ENCODE measurements at places on chromosomes 7 and 10.
A peak's percentile ranks its signal among the peaks of the same experiment; 100 is the strongest.

DNA sequence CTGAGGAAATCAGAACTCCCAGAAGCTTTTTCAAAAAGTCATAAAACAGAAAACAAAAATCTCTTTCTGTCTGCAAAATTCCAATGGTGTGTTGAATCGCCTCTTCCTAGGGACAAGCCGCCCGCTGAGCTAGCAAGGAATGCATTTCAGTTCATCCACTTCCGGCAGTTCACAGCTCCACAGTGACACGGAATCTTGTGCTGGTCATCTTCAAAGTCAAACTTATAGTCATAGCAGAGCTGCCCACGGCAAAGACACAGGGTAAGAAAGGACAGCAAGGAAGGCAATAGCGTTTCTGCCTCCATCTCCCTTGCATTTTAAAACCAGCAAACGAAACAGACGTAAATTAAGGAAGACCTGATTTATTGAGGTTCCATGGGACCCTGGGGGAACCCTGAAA, 111.2 kb downstream of the GALNT11 start:
- ATAC-seq, result no peak

DNA sequence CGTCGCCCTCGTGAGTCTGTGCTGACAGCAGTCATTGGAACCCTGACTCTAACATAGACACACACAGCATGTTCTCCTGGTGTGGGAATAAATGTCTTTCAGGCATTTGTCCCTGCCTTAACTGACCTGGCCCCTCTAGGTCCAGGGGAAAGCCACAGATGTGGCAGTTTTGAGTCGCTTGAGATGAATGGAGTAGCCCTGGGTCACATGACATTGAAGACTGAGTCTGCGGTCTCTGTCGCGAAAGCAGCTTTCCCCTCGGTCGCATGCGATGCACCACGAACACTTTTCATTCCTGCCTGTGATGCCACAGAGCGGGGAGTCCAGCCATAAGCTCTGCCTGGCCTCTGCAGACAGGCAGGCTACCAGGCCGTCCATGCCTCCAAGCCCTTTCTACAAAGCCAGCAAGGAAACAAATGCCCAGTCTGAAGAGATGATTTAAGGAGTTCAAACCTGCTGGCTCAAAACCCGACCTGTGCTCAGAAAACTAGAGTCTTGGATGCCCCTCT, 172.3 kb downstream of the WDR37 start:
- ATAC-seq, result no peak

GRCh38 chr10:92290076-92290836, 622 bp downstream of the CPEB3 start:
- peak; percentile 13 for ATAC-seq

DNA sequence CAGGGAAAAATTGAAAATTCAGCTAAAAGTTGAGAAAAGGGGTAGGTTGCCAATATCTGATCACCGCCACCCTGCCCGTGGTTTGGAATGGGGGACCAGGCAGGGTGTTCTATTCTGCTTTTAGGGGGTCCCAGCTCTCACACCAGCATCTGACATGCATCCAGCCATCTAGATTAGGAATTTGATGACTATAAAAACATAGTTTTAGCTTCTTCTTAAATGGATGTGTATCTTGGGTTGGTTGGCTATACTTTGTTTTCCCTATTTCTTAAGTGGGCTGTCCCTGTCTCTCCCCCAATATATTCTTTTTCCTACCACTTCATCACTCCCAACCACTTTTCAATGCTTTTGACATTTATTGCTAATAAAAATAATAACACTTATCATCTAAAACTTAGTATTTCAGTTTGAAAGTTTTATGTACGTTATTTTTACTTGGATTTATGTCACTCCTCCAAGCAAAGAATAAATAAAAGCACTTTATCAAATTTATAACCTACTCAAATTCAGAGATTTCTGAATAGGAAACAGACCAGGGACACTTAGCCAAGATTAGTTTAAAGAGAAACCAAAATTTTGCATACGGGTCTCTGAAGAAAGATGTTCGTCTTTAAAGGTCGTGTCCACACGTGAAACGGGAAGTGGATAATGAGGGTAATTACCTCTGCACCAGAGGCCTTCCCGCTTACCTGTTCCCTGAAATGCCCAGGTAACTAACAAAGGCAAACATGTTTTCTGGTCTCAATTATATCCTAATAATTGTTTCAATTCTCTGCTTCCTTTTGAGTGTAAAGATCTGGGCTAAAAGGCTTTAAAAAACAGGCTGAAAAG, 233.2 kb upstream of the AUTS2 start:
- ATAC-seq, result no peak

DNA sequence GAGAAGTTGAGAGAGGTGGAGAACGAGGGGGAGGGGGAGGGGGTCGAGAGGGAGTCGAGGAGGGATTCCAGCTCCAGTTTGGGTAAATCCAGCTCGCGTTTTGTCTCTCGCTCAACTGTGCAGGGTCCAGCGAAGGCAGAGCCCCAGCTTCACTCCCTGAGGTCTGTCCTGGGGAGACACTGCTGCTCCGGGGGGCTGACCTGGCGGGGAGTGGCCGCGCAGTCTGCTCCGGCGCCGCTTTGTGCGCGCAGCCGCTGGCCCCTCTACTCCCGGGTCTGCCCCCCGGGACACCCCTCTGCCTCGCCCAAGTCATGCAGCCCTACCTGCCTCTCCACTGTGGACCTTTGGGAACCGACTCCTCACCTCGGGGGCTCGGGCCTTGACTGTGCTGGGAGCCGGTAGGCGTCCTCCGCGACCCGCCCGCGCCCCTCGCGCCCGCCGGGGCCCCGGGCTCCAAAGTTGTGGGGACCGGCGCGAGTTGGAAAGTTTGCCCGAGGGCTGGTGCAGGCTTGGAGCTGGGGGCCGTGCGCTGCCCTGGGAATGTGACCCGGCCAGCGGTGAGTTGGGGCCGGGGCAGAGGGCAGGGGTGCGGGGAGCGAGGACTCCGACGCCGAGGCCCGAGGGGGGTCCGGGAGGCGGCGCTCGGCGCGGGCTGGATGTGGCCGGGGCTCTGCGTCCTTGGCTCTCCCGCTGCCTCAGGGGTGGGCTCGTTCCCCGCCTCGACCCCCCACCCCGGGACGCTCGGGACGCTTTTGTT, at the start of gene TET1:
Gene TET1, plus strand, starts transcription at position 152 of the 757 bp plus-strand sequence. CDS start 12,002 bp downstream, outside the sequence.
- peak; percentile 73 for ATAC-seq

GRCh38 chr7:112116894-112117293, 89.3 kb downstream of the DOCK4 start:
- ATAC-seq, result no peak

DNA sequence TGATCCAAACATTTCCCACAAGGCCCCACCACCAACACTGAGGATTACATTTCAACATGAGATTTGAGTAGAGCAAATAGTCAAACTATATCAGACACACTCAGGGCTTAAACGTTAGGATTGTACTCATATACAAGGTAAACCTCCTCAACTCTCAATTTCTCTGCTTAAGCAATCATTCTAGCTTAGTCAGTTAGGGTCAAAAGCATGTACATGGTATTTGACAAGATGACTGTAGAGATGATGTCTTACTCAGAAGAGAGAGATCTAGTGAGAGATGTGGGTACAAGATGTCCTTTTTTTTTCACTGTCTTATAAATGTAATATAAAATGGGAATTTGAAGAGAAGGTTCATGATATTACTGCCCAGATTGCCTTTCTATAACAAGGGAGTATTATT, 270.1 kb downstream of the PRKG1 start:
- ATAC-seq, result no peak

DNA sequence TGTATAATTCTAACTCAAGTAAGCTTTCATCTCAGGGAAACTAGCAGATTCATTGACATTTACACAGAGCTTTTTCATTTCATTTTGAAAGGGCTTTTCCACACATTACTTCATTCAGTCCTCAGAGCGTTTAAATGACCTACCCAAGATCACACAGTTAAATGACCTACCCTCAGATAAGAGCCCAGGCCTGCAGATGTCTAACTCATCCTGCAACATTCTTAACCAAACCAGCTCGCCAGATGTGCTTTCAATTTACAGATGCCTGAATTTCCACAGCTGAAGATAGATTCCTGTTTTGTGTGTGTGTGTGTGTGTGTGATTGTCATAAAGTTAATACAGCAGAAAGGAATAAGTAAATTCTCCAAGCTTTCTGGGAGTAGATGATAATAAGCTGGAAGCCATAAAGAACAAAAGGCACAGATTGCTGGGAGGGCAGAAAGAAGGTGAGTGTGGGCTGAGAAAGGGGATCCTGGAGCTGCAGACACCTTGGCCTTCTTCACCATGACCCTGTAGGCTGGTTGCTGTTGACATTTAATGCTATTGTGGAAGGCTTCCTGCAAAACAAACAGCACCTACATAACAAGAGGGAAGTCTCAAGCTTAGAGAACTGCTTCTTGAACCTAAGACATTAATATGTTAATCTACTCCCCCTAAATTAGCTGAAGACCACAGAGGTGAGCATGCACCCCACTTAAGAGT, 489.7 kb upstream of the CELF2 start:
- no peak for ATAC-seq

DNA sequence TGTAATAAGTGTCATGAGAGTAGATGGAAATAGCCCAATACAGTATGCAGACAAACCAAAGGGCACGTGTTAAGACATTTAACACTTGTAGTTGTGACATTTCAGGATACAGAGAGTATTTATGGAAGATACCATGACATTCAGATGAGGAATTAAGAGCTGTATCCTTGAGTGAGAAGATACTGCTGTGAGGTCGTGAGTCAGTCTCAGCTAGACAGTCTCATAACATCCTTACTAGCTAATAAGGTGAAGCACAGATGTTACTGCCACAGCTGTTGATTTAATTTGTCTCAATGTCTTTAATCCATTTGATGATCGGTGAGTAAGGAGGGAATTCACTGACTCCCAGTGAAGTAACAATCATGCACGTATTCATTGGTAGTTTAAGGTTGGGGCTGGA, 288.0 kb upstream of the AKR1E2 start:
- no peak for ATAC-seq

GRCh38 chr10:34018784-34019183, 684.3 kb upstream of the NRP1 start:
- ATAC-seq, result no peak

- no peak for ATAC-seq
These were observed 29.4 kb downstream of the HGF start for GRCh38 chr7:81740403-81740802.

DNA sequence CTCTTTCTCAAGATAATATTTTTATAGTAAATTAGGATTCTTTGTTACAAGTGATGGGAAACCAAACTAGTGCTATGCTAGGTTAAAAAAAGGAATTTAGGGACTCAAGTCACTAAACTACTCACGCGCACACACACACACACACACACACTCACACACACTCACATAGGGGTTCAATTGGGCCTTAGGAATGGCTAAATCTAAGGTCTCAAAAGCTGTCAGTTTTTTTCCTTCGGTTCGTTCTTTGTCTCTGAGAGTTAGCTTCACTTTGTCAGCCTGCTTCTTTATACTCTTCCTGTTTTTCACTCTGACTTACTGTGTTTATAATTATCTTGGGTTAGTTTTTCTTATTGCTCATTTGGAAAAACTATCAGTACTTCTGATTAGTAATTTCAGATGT, 138.9 kb downstream of the ADK start:
- no peak for ATAC-seq

DNA sequence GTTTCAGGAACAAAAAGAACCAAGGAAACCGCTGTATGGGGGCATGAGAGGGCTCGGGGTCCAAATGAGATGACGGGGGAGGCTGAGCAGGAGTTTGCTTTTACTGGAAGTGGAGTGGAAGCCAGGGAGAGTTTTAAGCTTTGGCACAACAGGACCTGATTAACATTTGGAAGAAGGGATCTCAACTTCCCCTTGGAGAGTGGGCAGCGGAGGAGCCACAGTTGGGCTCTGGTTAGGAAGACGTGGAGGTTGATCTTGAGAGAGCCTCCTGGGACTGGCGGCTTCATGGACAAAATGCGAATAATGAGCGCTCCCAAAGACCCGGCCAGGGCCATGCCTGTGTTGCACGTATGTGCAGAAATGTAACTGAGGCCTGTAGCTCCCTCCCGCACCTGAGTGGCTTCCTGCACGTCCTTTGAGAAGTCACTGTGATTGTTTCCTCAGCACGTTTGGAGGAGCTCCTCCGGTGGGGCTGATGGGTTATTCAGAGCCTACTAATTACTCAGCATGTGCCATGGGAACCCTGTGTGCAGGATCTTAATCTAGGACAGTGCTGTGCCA, 595.3 kb upstream of the MGMT start:
- no peak for ATAC-seq

- ATAC-seq, result no peak
These were observed 15.7 kb downstream of the NOLC1 start for GRCh38 chr10:102167861-102168260.

DNA sequence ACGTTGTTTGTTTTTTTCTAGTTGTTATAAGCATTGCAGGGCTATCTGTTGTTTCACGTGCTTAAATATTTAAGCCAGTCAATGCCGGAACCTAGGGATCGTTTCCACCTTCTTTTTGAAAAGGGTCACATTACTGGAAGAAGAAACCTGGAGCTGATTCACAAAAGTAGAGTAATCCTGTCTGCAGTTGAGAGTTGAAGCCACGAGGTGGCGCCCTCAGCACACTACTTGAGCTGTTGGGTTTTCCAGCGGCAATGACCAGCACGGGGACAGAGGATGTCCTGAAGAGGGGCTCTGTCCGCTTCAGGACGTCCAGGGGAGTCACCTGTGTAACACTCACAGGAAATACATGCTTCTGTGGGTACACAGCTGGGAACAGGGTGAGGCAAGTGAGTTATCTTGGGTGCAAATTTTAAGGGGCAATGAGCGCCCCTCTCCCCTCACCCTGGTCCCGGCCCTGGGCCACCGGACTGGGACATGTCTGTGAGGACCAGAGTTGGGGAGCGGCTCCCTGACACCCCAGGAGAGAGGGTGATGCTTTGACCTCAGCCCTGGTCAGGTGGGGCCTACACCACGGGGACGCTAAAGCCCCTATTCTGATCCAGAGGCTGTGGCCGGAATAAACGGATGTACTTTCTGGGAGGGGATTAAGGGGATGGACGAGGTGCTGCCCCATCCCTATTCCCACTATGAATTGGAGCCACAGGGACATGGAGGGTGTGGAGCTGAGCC, 26.3 kb upstream of the WDFY4 start:
- no peak for ATAC-seq

- ATAC-seq, result no peak
These were observed 1.9 kb downstream of the PRSS2 start for GRCh38 chr7:142772673-142773072.

DNA sequence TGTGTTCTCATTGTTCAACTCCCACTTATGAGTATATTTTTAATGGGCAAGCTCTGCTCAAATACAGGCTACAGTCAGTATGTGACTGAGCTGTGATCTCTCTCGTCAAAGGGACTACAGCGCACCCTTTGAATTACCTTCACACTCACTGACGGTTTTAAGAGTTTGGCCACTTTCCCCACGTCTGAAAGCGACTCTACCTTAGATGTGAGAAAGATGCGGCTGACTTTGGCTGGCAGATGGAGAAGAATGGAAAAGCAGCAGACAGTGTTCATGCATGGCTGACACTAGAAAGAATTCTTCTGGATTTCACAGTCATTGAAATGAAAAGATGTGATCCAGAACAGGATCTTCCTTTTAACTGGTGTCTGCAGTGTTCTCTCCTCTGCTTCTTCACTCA, 2.0 kb upstream of the ATRNL1 start:
- no peak for ATAC-seq

DNA sequence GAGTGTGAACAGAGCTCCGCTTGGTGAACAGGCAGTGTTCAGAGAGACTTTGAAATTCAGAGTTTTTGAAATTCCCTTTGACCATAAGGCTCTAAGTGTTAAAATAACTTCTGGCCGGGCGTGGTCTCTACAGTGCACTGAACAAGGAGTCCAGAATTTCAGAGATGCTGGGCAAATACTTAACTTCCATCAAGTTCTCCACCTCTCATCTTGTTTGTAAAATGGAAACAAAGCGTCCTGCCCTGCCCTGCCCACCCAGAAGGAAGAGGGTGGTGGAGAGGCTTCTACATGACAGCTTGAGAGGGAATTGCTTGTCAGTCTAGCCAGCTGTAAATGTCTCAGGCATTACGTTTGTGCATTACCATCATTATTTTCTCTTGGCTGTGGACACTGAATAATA, 102.6 kb downstream of the RGS10 start:
- ATAC-seq, result no peak

All from gastroesophageal sphincter (tissue), 4 donors.